ENCODE measurements at places on chromosomes 6 and 20.

DNA sequence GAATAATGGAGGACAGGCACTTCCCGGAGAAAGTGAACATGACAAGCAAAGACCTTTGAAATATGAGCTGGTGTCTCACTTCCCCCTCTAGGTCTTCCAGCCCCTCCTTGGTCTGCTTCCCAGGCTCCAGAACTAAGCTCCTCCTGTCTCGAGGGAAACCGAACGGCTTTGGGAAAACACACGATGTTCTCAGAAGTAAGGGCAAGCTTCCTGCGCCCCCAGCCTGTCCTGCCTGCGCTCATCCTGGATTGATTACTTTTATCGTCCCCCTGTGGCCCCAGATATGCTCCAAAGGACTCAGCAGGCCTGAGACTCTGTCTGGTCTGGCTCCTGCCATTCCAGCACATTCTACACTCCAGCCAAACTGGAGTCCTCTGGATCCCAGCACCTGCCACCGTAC is 83.4 kb downstream of the ZNF217 start:
- DNase-seq = no peak

DNA sequence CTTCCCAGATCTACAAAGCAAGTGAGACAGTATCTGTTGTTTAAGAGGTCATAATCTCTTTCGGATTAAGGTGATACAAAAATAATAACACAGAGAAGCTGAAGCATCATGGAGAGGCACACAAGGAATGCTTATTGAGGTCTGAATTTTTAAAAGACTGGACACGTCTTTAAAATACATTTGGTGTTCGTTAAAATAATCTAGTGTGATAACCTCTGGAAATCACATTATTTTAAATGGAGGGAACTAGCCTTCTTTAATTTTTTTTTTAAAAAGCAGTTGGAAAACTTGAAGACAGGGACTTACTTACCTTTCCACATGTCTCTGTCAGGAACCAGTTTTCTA is 1.9 kb upstream of the LRRC1 start:
- DNase-seq = no peak

GRCh38 chr6:16635291-16635809 is 125.9 kb downstream of the ATXN1 start:
- no peak for DNase-seq

GRCh38 chr20:35235881-35236280 is 9.4 kb downstream of the MMP24 start:
- no peak for DNase-seq

DNA sequence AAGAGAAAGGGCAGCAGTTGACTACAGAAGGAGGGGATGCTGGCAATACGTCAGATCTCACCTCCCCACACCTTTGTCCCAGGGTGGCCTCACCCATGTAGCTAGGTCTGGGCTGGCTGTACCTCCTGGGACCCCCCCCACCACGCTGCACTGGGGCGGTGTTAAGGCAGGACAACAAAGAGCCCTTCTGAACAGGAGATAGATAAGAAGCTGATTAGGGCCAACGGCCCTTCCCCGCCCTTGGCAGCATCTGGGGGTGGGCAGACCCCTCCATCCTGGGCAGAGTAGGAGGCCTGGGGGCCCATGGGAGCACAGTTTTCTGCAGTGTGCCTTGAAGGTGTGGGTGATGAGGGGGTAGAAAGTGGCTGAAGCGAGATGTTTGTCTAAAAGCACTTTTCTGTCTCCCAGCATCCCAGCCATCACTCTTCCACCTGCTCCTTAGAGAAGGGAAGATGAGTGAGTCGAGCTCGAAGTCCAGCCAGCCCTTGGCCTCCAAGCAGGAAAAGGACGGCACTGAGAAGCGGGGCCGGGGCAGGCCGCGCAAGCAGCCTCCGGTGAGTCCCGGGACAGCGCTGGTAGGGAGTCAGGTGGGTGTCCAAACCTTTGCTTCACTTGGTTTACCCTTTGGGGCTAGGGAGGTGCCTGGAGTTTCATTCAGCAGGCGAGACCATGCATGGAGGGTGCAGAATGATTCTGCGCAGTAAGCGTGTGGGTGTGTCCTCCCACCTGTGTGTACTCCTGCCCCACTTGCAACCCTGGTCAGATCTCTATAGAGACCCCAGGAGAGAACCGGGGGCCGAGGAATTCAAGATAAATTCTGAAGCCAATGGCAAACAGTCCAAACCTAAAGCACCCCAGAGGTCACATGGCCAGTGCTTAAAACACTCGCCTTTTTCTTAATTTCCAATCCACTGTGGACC is 3.9 kb downstream of the HMGA1 start:
- no peak for DNase-seq

DNA sequence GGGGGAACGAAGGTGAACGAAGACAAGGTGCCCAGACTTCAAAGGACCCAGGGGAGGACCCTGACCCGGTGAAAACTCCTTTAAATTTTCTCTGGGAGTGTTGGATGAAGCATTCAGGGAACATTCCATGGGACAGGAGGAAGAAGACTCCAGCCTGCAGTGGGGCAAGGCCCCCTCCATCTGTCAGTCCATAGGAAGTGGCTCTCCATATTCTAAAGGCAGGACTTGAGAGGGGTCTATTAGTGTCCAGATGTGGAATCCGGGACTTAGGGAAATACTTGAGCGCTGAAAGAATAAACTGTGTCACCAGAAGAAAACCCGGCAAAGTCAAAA is 3.2 kb upstream of the BPIFA2 start:
- no peak for DNase-seq

DNA sequence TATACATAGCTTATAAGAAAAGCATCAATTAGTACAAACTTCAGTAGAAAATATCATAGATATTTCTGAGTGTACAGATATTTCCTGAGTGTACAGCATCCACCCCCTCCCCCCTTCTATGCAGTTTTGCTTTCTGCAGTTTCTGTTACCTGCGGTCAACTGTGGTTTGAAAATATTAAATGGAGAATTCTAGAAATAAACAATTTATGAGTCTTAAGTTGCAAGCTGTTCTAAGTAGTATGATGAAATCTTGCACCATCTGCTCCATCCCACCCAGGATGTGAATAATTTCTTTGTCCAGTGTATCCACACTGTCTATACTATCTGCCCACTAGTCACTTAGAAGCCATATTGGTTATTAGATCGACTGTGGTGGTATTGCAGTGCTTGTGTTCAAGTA is 15.8 kb upstream of the GPR63 start:
- DNase-seq = no peak

GRCh38 chr6:317060-317447 is 24.8 kb downstream of the DUSP22 start:
- DNase-seq = no peak

DNA sequence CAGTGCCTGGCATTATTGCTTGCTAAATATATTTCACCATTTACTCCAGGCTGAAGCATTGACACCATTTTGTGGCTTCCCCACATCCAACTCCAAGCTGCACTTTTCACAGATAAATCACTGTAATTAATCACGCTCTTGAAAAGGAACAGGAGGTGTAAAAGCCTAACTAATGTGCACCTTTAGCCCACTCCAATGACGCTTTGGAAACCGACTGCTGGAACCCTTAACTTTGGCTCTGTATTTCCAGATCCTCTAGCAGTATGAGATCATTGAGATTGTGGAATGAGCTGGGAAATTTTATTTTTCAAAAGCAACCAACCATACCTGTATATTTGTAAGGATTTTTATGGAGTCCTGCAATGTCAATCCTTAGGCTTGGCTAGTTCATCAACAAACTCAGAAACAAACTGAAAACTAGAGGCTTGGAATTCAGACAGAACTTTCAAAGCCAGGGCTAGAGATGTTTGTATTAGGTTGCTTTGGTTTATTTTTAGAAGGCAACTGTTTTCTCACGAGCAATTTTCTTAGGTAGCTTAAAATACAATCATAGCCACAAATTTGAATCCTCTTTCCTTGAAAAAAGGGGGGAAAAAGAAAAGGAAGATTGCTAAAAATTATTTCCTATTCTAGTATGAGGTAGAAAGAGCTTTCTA is 52.8 kb upstream of the UTRN start:
- DNase-seq = no peak

- DNase-seq = no peak
Measured at GRCh38 chr20:22523499-22524392, 60.6 kb downstream of the FOXA2 start.

- DNase-seq = no peak
Measured at GRCh38 chr6:45961125-45961524, 54.5 kb downstream of the CLIC5 start.

GRCh38 chr6:164927288-164928056 is 381.9 kb downstream of the C6orf118 start:
- peak; percentile 26 for DNase-seq

DNA sequence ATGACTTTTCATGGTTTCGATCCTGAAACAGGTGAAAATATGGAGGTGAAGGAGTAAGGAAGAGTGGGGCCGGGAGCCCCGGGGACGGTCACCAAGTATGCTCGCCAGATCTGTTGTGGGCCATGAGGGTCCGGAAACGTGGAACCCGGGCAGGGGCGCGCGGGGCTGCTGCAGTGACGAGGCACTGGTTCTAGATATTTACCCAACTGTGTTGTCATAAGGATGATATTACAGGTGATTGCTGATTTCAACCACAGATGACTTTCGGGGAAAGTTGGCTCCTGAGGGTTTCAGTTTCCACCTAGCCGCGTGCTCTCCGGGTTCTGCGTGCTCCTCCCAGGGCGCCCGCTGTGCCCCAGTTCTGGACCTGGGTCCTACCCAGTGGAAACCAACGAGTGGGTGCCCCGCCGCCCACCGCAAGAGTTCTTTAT is 12.2 kb downstream of the RAET1G start:
- no peak for DNase-seq

DNA sequence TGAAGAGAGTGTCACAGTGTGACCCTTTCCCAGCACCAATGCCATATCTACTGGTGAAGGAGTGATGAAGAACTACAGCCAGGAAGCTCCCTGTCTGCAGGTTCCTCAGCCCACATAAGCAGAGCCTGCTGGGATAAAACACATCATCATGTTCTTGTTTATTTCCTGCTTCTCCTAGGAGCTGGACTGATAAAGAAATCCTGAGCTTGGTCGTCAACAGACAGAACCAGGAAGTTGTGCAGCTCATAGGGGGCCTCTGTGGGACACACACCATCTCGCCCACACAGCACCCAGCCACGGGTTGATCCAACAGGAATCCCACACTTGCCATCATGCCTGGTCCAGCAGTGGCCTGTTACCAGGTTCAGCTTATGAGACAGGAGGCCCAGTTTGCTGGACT is 2.8 kb upstream of the CSTL1 start:
- DNase-seq = no peak

DNA sequence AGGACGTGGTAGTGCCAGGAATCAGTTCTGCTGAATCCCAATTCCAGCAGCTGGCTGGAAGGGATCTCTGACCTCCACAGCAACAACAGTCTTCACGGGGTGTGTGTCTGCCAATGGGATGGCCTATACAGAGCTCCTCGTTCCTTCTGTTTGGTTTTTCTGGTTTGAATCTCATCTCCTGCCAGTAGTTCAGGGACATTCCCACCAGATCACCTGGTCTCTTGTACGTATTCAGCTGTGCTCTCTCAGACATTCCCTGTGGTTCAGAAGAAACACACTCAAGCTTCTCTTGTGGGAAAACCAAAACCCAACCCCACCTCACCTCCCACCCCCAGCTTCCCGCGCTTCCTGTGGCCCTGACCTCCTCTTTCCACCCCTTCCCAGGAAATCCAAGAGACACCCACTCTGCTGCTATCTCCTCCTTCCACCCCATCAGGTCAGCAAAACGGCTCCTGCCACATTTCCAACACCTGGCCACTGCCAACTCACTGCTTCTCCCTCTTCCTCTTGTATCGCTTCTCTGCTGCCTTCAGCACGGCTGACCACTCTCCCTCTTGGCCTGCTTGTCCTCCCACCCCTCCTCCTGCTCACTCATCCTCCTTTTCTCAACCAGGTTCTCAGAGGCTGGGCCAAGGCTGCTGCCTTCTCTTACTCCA is 63.3 kb upstream of the PTGIS start:
- no peak for DNase-seq

- DNase-seq = no peak
Measured at GRCh38 chr6:110509617-110510241, 33.3 kb upstream of the SLC22A16 start.
